Cardiac fibroblast (primary cell): ENCODE measurements at places on chromosomes 13 and 19.

DNA sequence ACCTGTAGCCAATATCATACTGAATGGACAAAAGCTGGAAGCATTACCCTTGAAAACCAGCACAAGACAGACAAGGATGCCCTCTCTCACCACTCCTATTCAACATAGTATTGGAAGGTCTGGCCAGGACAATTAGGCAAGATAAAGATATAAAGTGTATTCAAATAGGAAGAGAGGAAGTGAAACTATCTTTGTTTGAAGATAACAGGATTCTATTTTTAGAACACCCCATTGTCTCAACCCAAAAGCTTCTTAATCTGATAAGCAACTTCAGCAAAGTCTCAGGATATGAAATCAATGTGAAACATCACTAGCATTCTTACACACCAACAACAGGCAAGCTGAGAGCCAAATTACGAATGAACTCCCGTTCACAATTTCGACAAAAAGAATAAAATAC lies 17.8 kb upstream of the CCNA1 start:
- no peak for DNase-seq

DNA sequence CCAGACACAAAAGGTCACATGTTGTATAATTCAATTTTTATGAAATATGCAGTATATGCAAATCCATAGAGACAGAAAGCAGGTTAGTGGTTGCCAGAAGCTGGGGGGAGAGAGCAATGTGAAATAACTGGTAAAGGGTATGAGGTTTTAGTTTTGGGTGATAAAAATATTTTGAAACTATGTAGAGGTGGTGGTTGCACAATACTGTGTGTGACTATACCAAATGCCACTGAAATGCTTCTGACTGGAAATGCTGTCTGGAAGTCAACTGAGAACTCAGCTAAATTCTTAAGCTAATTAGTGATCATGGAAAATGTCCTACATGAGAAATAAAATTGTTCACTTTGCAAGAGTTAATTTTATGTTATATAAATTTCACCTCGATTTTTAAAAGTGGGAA lies 65.3 kb upstream of the RXFP2 start:
- peak; percentile 59 for DNase-seq

- DNase-seq: no peak
These were observed 4.2 kb downstream of the CCDC8 start for GRCh38 chr19:46409191-46409590.

GRCh38 chr13:98710521-98710920 lies 42.0 kb downstream of the SLC15A1 start:
- DNase-seq: no peak

GRCh38 chr13:98918771-98919170 lies 59.1 kb downstream of the DOCK9 start:
- no peak for DNase-seq

DNA sequence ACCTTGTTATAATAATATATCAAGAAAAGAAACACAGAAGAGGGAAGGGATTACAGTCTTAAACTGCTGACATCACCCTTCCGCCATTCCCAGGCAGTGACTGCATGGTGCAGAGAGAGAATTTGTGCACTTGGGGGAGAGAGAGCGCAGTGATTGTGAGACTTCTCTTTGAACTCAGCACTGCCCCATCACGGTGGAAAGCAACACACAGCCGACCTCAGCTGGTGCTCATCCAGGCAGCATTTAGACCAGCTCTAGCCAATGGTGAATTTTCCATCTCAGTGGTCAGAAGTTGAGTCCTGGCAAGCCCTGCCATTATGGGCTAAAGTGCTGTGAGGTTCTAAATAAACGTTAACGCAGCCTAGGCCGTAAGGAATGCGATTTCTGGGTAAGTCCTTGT lies 1681.5 kb downstream of the EFNB2 start:
- no peak for DNase-seq

GRCh38 chr19:36115453-36116343 lies at the start of gene TBCB:
Gene TBCB, plus strand, starts transcription at chr19:36115468. Its CDS starts 93 bp downstream, at chr19:36115561.
- DNase-seq: peak; percentile 39

DNA sequence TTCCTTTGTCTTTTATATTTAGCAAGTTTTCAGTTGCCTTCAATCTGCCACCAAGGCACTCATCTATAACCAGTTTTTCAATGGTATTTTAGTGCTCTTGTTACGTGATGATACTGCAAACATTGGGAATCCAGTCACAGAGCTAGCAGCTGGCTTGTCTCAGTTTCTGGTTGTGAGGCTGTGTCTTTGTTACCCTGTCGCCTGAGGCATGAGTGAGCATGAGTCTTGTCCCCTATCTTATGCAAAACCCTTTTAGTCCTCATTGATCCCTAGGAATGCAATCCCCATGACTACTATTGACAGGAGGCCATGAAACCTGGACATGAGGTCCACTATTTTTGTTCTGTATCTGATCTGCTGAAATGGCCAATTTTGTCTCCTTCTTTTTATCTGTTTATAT lies 391.0 kb downstream of the LMO7 start:
- DNase-seq: no peak

- no peak for DNase-seq
These were observed 10.9 kb upstream of the S1PR4 start for GRCh38 chr19:3167533-3168272.

DNA sequence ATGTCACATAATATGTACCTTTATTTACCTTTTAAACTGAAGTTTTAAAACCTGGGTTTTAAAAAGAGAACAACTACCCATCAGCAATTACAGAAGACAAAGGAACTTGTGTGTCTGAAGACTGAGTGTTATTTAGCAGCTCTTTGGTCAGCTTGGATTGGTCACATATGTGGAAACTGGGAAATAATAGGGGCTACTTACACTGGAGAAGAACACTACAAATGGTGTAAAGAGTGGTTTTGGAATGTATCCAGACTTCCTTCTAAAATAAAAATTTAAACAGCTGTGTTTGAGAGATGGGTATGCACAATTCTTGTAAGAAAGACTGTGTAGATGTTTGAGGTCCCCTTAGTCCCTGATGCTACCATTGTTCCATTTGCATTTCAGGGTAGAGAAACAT lies 13.3 kb downstream of the TNFRSF19 start:
- no peak for DNase-seq

DNA sequence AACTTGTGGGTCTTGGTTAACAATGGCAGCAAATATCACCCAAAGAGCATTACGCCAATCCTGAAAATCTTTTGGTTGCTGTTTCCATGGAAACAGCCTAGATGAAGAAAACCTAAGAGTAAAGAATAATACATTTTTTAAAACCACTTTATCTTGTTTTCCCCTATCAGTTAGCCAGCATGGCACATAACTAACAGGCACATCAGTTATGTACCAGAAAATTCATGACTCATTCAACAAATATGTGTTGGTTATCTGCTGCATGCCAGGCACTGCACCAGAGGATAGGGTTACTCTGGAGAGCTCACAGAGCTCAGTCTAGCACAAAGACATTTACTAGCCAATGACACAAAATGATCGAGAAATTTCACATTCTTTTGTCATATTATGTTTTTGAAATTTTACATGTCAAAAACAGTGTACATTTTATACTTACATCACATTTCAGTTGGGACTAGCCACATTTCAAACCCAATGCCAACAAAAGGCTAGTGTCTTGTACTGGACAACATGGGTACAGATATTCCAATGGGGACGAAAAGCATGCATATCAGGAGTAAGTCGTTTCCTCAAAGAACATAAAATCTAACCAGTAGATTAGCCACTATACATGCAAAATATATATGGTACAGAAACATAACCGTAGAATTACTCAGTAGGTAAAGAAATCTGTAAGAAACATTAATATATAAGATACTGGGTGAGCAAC lies 20.3 kb downstream of the LNX2 start:
- DNase-seq: peak; percentile 61

DNA sequence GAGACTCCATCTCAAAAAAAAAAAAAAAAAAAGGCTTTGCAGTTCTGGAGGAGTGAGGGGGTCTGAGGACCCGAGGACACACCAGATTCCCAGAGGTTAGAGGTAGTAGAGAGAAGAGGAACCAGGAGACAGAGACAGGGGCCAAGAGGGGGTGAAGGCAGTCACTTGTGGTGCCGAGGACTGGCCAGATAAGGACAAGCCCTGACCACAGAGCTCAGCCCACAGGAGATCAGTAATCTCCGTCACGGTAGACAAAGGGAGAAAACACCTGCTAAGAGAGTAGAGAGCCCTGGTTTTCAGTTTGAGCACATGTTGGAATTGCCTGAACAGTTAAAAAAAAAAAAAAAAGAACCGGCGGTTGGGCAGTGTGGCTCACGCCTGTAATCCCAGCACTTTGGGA lies 1.7 kb upstream of the PRAM1 start:
- DNase-seq: no peak

- DNase-seq: no peak
These were observed 26.6 kb downstream of the COL4A1 start for GRCh38 chr13:110280231-110280813.

DNA sequence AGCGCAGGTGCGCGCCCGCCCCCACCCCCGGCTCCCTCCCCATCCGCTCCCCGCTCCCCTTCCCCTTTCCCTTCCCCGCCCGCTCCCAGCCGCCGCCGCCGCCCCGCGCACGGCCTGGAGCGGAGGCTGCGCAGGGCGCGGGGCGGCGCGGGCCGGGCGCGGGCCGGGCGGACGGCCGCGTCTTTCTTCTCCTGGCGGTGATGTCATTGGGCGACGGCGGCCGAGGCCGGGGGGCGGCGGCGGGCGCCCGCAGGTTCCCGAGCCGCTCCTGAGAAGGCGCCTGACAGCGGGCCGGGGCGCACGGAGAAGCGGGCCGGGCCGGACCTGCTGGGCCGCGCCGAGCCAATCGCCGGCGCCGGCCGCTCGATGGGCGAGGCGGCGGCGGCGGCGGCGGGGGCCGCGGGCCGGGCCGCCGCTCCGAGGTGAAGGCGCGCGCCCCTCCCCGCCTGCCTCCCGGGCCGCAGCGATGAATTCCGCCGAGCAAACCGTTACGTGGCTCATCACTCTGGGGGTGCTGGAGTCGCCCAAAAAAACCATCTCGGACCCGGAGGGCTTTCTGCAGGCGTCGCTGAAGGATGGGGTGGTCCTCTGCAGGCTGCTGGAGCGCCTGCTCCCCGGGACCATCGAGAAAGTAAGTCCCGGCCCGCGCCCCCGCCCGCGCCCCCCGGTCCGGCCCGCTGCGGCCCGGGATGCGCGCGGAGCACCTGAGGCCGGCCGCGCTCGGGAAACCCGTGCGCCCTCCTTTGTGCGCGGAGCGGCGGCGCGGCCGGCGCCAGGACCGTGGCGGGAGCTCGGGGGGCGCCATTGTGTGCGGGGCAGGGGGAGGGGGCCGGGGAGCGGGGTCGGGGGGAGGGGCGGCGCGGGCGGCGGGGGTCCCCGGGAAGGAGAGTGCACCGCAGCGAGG lies at the start of gene ARHGEF7:
Gene ARHGEF7 (plus strand): TSS at position 250 of the 904 bp plus-strand sequence. CDS start 217 bp downstream, at position 467.
- no peak for DNase-seq

DNA sequence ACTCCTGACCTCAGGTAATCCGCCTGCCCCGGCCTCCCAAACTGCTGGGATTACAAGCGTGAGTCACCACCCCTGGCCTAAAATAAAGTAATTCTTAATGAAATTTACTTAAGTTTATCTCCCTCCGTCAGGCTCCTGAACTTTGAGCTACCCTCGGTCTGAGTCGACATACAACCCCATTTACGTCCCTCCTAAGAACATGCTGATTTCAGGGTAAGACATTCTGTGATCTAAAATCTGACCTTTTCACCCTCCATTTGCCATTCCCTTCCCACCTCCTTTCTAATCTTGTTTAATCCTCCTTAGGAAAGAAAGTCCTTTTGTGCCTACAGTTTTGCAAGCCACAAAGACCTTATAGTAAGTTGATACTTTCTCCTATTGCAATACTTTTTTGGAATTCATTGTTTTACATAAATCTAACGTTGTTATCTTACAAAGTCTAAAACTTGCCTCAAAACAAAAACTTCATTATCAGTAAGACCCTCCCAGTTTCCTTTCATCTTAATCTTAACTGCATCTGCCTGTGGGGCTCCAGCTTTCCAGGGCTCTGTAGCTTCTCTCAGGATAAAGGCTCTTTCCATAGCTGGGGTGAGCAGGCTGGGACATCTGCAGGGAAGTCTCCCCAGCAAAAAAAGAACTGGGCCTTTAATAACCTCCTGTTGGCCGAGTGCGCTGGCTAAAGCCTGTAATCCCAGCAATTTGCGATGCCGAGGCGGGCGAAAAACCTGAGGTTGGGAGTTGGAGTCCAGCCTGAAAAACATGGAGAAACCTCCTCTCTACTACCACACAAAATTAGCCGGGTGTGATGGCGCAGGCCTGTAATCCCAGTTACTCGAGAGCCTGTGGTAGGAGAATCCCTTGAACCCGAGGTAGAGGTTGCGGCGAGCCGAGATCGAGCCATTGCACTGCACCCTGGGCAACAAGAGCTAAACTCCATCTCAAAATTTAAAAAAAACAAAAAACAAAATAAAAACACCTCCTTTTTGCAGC lies 143.1 kb downstream of the ZNF737 start:
- peak; percentile 6 for DNase-seq

DNA sequence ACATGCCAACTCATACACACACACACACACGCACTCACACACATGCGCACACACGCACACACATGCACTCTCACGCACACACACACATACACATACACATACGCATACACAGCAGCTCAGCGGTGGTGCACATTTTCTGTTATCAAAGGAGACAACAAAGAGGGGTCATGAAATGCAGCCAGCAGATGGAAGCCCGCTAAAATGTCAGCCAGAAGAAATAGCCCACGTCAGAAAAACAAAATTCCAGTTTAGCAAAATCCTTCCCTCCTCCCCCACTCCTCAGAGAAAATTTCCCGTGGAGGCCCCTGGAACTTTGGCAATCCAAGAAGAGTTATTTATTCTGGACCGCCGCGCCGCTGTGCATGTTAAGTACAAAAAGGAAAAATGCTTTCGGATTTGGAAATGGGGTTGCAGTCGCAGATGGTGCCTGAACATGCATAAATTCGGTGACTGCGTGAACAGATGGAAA lies 114.6 kb upstream of the VSTM2B start:
- no peak for DNase-seq

- DNase-seq: peak; percentile 49
These were observed 97.1 kb downstream of the CYSLTR2 start for GRCh38 chr13:48750588-48751383.

DNA sequence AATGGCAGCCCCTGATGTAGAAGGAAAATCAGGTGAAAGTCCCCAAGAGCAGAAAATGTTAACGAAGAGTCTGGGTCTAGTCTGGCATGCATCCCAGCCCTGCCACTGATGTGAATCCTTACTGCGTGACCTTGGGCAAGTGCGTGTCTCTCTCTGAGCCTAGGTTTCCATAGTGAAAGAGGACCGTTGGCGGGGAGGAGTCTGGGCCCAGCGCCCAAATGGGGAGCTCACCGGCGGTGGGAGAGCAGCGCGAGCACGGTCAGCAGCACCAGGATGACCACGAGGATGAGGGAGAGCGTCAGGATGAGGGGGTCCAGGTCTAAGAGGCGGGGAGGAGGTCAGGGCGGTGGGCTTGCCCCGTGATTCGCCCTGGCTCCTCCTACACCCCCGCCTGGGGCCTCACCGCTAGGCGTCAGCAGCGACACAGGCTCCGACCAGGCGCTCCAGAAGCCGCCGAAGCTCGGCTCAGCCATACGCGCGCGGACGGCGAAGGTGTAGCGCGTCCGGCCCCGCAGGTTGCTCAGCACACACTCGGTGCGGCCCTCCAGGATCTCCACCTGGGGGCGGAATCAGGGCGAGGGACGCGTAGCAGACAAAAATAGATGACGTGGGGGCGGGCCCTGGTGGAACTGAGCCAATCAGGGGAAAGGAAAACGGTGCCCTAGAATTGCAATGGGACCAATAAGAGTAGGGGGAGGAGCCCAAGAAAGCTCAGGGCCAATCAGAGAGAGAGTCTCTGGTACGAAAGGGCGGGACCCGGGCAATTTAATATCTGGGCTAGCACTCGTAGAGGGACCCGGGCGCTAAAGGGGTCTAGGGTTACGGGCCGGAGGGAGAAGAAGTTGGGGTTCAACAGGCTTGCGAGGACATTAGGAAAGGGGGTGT lies 3.2 kb downstream of the EPOR start:
- peak; percentile 95 for DNase-seq
